ENCODE measurements at places on chromosomes 11 and 22. TPM values are rescaled to one million over a fixed set of nuclear protein-coding genes. Genes with fewer than 3 reads are reported as not detected.

The NAALAD2 gene
- 142 TPM for total RNA-seq

DNA sequence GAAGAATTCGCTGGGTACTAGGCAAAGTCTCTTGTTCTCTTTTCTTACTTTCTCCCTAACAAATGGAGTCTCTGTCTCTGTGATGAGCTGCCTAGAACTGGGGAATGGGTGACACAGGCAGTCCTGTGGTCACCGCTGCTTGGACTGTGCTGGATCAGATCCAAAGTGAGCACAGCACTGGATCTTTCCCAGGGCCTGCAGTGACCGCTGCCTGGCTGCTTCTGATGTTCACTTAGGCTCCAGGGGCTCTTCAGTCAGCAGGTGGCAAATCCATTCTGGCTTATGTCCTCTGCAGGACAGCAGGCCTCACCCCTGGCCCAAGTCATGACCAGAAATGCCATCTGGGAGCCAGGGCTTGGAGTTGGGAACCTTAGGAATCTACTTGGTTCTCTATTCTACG, 61.5 kb downstream of the EXT2 start:
- H3K4me3 ChIP-seq = no peak overlapping the region
- H3K4me1 ChIP-seq = no peaks in the 10 kb centered on the region
- no peak for DNase-seq
- H3K27ac ChIP-seq = no peak overlapping the region
- no peaks in the 10 kb centered on the region for H3K36me3 ChIP-seq

The LSP1 gene
- total RNA-seq = 1.5 TPM

DNA sequence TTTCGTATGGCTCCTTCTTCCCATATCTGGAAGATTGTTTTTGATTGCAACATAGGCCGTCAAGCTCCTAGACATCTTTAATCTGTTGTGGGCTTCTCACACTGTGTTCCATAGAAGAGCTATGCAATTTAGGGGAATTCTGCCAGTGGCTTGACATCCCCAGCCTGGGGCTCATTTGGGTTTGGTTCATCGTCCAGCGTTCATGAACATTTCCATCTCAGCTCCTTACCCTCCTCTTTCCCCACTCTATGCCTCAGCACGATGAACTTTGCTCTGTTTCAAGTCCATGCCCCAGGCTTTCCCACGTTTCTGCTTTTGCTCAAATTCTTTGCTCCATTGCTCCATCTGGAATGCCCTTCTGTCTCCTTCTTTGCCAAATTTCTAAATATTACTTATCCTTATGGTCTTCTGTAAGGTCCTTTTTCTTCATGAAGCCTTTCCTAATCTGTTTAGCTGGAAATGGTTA, 26.1 kb upstream of the CLMP start:
- DNase-seq = no peak
- no peaks in the 10 kb centered on the region for H3K27me3 ChIP-seq
- H3K27ac ChIP-seq = no peak overlapping the region
- H3K36me3 ChIP-seq = no peaks in the 10 kb centered on the region
- no peak overlapping the region for H3K4me3 ChIP-seq
- peaks cover 18% of the 10 kb centered on the region for H3K4me1 ChIP-seq

- no peak for DNase-seq
- no peak overlapping the region for H3K4me3 ChIP-seq
- peak overlapping the region; percentile 83 for H3K27ac ChIP-seq
- no peaks in the 10 kb centered on the region for H3K36me3 ChIP-seq
- H3K27me3 ChIP-seq = no peaks in the 10 kb centered on the region
Measured at GRCh38 chr11:729492-730074, 17.7 kb upstream of the TALDO1 start.

DNA sequence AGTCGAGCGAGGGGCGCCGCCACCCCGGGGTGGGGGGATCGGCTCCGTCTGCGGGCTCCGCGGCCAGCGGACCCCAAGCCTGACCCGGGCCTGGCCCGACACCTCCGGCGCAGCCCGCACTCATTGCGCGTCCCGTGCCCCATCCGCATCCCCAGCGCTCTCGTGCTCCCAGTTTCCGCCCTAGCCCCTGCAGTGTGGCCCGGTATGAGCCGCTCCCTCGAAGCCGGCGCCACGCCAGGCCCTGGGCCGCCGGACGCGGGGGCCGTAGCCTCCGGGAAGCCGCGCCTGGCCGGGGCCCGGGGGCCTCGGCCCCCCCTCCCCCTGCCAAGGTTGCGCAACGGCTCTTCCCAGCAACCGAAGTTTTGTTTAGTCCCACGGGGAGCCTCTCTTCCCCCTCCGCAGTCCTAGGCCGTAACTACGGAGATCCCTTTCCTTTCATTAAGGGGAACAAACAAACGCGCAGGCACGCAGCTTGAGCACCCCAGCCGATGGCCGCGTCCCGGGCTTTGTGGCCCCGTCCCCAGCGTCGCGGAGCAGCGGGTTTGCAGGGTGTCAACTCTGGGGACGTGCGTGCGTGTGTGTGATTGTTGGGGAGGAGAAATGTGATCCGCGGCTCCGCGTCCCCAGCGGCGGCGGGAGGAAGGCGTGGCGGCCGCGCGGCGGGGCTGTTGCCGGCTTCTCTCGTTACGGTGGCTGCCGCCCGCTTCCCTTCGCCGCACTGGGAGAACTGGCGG, 883 bp downstream of the HIPK3 start:
- no peaks in the 10 kb centered on the region for H3K36me3 ChIP-seq
- peak overlapping the region; percentile 90 for H3K4me3 ChIP-seq
- H3K4me1 ChIP-seq = peaks cover 14% of the 10 kb centered on the region
- peak overlapping the region; percentile 97 for H3K27ac ChIP-seq

The NCAM1 gene
- 1.1 TPM for total RNA-seq

The CD3D gene
- total RNA-seq = not detected

GRCh38 chr22:25383892-25384291, 164.5 kb downstream of the CRYBB2 start:
- no peaks in the 10 kb centered on the region for H3K4me1 ChIP-seq
- no peak overlapping the region for H3K4me3 ChIP-seq
- H3K36me3 ChIP-seq = no peaks in the 10 kb centered on the region
- DNase-seq = no peak

DNA sequence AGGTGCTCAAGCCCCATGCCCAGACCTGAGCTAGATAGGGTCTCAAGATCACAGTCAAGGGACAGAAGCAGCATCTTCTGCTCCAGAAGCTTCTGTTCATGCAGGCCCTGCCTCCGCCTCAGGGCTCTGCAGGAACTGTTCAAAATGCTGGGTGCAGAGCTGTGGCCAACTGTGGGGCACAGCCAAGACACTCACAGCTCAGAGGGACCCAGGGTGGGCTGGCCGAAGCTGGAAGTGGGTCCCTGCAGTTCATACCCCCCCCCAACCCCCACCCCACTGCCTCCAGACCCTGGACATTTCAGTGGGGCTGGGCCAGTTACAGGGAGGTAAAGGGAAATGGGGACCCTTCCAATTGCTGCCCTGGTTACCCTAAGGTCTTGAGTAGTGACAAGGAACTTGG, 129.0 kb downstream of the CRYBB2 start:
- H3K4me1 ChIP-seq = no peaks in the 10 kb centered on the region
- no peak overlapping the region for H3K4me3 ChIP-seq
- DNase-seq = no peak
- H3K27me3 ChIP-seq = no peaks in the 10 kb centered on the region
- H3K36me3 ChIP-seq = no peaks in the 10 kb centered on the region

DNA sequence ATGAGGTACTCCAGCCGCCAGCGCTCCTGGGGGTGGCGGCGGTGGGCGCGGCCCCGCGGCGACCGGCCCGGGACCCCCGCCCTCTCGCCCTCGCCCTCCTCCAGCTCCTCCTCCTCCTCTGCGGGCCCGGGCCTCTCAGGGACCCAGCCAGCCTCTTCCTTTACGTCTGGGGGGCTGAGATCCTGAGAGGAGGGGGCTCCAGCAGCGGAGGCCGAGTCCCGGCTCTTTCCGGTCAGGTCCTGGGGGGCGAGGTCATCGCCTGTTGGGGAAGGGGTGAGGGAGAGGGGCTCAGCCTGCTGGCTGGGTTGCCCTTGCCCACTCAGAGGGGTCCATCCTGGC, 4.3 kb downstream of the ZFTA start:
- H3K27ac ChIP-seq = peak overlapping the region; percentile 80
- H3K36me3 ChIP-seq = peaks cover 5% of the 10 kb centered on the region
- H3K27me3 ChIP-seq = no peaks in the 10 kb centered on the region
- H3K4me1 ChIP-seq = peaks cover 32% of the 10 kb centered on the region
- no peak overlapping the region for H3K4me3 ChIP-seq
- no peak for DNase-seq

- H3K4me1 ChIP-seq = no peaks in the 10 kb centered on the region
- no peaks in the 10 kb centered on the region for H3K27me3 ChIP-seq
- no peak for DNase-seq
- H3K27ac ChIP-seq = no peak overlapping the region
Measured at GRCh38 chr11:30451626-30452025, 128.7 kb downstream of the ARL14EP start.

- H3K4me3 ChIP-seq = no peak overlapping the region
- H3K36me3 ChIP-seq = peaks cover 3% of the 10 kb centered on the region
- H3K27ac ChIP-seq = no peak overlapping the region
- H3K4me1 ChIP-seq = peaks cover 21% of the 10 kb centered on the region
- DNase-seq = no peak
Measured at GRCh38 chr11:121567995-121568394, 115.2 kb upstream of the SORL1-AS1 start.

DNA sequence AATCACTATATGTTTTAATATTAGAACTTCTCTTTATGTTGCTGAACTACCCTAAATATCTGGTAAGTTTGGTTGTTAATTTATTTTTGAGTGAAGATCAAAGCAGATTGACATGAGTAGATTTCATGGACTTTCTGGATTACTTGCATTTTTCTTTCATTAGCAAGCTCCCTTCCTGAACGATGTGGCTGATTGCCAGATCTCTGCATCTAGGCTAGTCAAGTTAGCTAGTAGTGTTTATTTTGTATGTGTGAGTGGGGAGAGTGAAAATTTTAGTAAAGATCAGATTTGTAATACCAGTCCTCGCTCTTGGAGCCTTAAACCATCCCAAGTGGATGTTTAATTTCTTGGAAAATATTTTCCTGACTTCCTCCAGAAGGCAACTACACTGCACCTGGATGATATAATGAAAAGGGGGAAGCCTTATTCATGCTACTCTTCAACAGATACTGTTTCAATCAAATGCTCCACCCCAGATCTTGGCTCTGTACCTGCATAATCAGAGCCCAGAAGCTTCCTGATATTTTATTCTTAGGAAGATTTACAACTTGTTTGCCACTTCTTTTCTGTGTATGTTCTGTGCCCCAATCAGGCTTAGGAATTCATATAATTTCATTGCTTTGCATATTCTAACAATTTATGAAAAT, 143.2 kb upstream of the GRIA4 start:
- no peaks in the 10 kb centered on the region for H3K36me3 ChIP-seq
- no peak overlapping the region for H3K27ac ChIP-seq
- no peak for DNase-seq
- H3K27me3 ChIP-seq = no peaks in the 10 kb centered on the region
- no peaks in the 10 kb centered on the region for H3K4me1 ChIP-seq

The TPP1 gene
- total RNA-seq = 61.7 TPM

DNA sequence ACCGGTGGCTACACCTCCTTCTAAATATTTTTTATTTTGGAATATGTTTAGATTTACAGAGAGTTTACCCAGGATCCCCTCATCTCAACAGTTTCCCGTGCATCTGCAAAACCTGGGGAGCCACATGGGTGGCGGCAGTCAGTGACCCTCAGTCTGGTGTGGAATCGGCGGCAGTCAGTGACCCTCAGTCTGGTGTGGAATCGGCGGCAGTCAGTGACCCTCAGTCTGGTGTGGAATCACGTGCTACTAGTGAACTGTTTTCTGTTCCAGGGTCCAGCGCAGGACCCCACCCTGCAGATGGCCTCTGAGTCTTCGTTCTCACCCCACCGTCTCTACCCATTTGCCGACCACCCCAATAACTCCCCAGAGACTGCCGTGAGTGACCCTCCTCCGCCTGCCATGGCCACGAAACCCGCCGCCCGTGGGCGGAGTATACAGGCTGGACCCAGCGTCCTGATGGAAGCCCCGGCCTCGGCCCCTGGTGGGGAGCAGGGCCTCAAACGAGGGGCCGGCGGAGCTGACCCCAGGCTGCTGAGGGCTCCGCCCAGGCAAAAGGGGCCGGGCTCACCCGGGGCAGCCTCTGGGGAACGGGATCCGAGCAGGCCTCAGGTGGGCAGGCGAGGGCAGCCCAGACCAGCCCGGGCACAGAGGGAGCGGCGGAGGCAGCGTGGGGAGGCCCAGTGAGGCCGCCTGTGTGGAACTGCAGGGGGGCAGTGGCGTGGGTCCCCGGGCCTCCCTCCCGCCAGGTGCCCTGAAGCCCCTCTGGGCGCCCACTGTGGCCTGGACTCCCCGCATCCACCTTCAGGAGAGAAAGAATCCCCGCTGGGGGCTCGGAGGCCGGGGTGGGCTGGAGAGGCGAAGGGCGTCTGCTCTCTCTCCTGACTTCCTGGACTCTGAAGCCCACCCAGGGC, 2.5 kb downstream of the IL17REL start:
- DNase-seq = no peak
- no peaks in the 10 kb centered on the region for H3K36me3 ChIP-seq
- H3K4me3 ChIP-seq = no peak overlapping the region
- no peaks in the 10 kb centered on the region for H3K27me3 ChIP-seq
- H3K27ac ChIP-seq = no peak overlapping the region
